ENCODE measurements at places on chromosomes 3 and 15.

DNA sequence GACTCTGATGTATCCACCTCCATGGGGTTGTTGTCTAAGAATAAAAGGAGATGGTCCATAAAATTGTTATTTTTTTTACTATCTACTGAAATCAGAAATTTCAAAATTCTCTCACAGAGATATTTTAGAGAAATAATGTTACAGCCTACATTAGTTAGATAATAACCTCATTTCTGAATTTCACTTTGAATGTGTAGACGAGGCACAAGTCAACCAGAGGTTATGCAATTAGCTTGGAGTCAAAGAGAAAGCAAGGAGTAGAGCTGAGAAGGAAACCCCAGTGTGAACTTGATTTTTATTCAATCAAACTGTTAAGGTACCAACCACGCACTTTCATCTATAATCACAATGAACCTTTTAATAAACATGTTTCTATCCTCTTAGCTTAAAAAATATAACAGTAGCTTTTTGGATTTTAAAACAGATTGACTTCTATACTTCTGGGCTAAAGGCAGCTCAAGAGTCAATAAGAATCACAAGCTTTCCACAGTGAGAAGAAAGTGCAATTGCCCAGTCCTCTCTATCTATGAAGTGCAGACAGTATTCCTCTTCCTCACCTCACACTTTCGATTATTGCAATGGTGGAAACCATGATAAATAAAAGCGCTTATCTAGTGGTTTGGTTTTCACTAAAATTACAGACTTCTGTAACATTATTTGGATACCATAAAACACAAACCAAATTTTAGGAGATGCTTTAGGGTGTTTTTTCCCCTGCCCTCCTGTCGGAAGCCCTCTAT lies 403.2 kb downstream of the ZBTB20 start:
- DNase-seq = no peak

GRCh38 chr15:63679588-63679987 lies 82.4 kb downstream of the FBXL22 start:
- DNase-seq = no peak

DNA sequence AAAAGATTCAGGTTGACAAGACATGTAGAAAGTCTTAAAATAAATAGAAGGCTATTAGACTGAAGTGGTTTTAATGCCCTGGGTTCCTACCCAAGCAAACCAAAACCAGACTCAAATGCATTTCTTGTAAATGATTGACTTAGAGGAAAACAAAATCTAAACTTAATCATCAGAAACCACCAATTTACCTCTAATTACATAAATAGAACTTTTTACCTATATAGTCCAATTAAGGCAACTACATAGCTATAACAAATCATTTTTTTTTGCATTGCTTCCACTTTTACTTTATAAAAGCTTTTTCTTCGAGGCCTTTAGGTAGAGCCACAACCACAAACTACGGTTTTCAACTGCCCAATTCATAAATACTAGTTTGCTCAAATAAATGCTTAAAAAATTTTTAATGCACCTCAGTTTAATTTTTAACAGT lies 231.3 kb upstream of the ARHGEF26 start:
- no peak for DNase-seq

DNA sequence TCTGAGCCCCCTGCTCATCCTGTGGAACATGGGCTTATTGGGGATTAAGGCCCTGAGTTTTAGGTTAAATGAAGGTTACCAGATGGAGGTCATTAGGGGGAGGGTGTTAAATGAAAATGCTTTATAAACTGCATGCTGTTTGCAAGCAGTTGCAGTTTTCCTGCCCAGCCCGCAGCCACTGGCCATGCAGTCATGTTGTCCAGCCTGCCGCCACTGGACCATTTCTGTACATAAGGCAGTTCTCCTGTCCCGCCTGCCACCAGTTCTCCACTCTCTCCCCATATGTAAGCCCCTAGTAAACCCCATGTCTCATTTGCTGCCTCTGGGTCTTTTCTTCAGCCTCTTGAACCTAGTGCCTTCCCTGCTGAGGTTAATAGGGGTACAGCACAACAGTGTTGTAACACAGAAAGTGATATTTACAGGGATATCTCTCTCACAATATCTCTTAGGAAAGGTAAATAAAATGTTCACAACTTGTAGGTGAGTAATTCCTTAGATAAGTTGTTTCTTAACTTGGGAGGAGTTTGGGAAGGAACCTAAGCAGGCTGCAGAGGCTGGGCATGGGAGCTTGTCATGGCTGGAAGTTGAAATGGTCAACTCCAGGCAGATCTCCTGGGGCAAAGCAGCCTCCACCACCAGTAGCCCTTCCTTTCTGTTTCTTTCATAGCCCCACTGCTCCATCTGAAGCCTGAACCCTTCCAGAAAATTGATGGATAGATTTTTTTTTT lies 148.2 kb downstream of the CMSS1 start:
- no peak for DNase-seq

DNA sequence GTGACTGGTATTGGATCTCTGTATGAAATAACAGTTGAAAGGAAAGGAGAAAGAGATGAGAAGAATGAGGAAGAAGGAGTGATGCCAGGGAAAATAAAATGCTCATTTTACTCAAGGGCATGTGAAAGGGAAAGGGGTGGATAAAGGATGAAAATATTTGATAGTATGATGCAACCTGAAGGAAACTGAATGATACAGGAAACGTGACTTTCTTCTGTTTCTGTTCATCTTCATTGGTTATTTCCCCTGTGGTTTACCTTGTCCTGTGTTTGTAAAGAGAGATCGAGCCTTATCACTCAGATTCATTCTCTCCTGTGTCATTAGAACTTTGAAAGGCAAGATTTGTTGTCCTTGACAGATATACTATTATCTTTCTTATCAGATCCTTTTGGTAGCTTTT lies 243.6 kb upstream of the SLITRK3 start:
- no peak for DNase-seq

DNA sequence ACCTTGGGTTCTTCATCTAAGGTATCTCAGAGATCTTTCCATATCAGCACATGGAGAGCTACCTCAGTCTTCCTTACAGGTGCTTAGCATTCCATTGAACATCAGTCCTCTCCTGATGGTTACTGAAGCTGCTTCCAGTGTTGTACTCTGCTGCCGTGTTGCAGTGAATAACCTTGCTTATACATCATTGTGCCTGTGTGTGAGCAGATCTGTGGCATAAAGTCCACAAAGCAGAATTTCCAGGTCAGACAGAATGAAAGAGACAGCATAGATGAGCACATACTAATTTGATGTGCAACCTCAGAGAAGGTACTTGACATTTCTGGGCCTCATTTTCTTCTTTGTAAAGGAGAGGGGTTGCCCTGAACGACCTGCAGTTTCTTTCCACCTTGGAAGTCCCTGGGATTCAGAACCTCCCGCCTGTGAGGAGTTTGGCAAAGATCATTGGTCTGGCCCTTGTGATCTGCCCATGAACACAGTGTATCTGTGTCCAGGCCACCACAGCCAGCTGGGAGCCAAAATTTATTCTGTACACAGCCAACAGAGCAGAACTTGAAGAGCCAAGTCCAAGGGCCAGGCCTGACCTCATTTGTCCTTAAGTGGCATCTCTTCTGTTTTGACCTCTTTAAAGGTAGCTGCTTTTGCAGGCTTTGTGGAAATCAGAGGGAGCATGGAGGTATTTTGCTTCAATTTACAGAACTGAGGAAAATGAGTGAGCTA lies 57.2 kb upstream of the SLC7A14 start:
- DNase-seq = no peak

GRCh38 chr3:45946307-45946706 lies 3.0 kb downstream of the CXCR6 start:
- DNase-seq = no peak

DNA sequence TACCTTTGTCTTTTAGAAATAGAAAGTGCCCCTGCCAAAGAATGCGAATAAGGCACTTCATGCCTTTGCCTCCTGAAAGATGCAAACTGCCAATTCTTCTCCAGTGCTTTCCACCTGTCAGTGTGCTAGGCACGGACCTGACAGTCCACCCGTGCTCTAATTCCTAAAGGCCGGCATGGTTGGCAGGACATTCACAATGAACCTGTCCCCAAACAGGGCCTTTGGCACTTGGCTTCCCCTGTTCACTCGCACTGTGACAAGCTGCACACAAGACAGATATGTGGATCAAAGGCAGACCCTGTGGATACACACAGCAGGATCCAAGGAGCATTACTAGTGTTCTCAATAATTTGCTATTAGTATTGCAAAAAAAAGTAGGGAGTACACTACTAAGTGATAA lies 505.7 kb upstream of the AGTR1 start:
- DNase-seq = no peak

GRCh38 chr15:57165992-57166391 lies 210.3 kb upstream of the CGNL1 start:
- no peak for DNase-seq

- DNase-seq = no peak
These were observed 153.0 kb upstream of the SMAD3 start for GRCh38 chr15:66912441-66912840.

GRCh38 chr15:42507514-42507913 lies 12.1 kb downstream of the SNAP23 start:
- DNase-seq = no peak

GRCh38 chr15:76730262-76730661 lies 174.9 kb downstream of the SCAPER start:
- no peak for DNase-seq

DNA sequence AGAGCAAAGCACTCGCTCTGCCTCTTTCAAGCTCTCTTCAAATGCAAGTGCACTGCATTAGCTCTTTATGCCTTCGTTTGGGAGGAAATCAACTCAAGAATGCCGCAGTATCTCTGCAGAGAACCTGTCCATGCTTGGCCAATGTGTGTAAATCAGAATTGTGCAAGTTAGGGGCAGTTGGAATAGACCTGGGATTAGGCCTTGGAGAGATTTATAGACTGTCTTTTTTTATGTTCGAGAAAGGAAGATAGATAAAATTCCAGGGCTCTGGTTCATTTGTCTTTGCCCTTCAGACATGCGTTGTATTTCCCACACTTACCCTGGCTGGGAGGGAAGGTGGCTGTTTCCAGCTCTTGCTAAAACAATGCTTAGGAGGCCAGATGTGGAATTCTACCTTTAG lies 163.7 kb downstream of the MOBP start:
- DNase-seq = no peak

DNA sequence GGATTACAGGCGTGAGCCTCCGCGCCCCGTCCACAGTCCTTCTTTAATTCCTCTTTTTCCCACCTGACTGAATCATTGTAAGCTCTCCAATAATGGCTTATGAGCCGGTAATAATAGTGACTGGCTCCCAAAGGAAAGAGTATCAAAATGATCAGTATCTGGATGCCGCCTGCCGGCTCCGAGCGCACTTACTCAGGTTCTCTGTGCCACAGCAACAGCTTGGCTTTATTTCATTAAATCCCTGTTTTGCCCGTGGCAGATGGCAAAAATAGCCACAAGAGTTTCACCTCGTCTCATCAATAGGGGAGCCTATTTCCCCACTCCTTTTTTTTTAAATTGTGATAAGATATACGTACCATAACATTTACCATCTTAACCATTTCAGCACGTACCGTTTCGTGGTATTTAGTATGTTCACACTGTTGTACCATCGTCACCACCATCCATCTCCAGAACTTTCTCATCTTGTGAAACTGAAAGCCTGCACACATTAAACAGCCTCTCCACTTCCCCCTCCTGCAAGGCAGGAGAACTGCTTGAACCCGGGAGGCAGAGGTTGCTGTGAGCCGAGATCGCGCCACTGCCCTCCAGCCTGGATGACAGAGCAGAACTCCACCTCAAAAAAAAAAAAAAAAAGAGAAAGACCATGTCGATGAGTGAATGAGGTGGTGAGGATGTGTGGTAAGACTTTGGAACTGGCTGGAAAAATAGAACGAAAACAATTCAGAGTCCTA lies 80.7 kb upstream of the DLG1 start:
- no peak for DNase-seq

GRCh38 chr3:195115600-195116406 lies 155.2 kb downstream of the XXYLT1 start:
- DNase-seq = no peak

DNA sequence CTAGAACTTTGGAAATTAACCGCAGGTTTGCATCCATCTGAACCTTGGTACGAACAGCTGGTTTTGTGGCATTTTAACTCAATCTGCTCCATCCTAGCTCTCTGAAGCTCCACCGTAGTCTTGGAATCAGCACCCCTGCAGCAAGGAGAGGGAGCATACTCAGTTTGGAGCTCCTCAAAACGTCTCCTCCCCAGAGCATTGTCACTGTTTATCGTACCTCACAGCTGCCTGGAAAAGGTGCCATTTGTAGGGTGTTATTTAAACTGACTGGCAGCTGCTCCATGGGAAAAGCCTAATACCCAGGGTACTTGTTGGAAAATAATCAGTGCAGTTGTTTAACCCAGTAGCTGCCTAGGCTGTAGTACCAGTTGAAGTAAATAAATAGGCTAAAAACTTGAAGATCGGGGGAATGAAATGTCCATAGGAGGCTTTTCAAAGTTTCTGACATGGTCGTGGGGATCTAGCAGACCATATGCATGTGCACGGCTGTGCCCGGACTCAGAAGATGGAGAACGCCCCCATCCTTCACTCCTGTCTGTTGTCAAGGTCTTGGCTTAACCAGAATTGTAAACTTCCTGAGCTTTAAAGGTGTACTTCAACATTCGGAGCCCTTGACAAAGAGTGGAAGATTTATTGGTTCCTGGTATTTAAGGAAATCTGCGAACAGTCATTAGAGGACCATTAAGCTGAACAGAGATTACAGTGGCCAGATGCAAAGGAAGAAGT lies 43.9 kb downstream of the GHSR start:
- no peak for DNase-seq

DNA sequence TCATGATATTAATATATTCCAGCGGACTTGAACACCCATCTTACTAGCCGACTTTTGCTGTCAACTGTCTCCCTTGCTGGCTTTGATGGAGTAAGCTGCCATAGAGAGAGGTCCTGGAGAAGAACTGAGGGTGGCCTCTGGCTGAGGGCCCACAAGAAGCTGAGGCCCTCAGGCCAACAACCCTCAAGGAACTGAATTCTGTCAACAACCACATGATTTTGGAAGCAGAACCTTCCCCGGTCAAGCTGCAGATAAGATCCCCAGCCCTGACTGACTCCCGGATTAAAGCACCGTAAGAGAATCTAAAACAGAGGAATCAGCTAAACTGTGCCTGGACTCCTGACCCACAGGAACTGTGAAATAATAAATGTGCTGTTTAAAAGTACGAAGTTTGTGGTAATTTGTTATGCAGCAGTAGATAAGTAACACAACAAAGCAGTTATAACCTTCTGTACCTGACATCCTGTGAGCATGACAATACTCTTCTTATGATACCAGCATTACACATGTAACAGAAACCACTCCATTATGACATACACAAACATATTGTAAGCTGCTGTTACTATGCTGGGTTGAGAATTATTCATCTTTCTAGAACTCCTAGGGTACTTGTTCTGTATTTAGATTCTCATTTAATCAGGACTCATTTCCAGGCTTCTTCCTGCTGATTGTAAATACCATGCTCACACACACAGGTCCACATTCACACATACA lies 66.2 kb downstream of the HES1 start:
- no peak for DNase-seq

GRCh38 chr15:82709081-82709420 lies 624 bp downstream of the AP3B2 start:
- no peak for DNase-seq

- no peak for DNase-seq
These were observed 1.4 kb upstream of the ACP3 start for GRCh38 chr3:132315851-132316250.
